ENCODE measurements at places on chromosomes 1 and 21.

DNA sequence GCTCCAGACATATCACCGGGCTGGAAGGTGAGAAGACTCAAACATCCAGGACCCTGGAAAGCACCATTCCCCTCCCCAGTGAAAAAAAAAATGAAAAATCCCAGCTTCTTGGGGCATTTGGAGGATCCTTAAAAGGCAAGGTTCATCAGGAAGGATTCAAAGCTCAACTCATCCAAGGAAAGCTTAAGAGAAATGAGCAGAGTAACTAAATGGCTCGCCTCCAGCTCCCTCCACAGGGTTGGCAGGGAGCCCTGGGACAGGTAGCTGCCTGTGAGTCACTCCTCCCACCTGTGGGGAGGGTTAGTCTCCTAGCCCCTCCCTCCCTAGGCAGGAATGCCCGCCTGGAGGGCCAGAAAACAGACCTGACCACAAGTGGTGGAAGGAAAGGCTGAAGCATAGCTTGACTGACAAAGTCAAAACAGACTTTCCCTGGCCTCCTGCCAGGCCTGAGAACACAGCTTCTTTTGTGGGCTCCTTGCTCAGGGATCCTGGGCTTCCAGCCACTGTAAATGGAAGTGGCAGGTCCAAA is 712 bp upstream of the LAMB3 start:
- DNase-seq, result peak; percentile 93

DNA sequence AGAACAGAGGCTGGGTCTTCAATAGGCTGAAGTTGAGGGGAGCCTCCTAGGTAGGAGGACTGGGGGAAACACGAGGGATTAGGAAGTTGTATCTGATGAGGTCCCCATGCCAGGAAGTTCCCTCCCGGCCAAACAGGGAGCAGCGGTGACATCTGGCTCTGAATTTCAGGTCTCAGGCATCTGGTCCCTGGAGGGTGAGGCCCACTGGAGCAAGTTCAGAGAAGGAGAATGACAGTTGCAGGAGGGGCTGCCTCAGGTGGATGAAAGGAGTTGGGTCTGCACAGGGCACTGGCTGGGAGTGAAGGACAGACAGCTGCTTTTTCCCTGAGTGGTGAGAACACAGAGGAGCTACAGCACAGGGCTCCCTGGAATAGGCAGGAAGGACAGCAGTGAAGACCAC is 9.1 kb downstream of the TMEM9 start:
- DNase-seq, result no peak

DNA sequence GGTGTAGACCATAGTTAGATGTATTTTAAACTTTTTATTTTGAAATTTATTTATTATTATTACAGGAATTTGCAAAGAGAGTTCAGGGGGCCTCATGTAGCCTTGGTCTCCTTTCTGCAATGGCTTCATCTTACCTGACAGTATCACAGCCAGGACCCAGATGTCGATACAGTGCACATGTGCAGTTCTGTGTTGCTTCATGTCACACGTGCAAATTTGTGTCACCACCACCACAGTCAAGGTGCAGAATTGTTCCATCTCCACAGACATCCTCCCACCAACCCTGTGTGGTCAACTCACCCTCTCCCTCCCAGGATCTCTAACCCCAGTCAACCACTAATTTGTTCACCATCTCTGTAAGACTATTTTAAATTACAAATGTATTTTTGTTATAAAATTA is 184.5 kb downstream of the CAMTA1 start:
- DNase-seq, result no peak

DNA sequence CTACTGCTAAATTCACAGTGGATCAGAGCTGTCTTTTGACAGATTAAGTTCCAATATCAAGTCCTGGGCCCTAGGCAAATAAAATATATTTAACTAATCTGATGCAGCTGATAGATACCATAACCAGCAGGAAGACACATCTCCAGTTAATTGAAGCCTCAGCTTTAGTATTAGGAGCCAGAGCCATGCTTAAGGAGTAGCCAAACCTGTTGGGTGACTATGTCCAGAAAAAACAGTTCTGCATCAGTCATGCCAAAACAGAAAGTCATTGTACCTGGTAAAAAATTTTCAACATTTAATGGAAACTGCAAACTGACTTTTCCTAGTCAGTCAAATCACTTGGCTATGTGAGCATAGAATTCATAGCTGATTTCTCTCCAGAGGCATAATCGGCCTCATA is 200.5 kb upstream of the RUNX1 start:
- DNase-seq, result no peak

DNA sequence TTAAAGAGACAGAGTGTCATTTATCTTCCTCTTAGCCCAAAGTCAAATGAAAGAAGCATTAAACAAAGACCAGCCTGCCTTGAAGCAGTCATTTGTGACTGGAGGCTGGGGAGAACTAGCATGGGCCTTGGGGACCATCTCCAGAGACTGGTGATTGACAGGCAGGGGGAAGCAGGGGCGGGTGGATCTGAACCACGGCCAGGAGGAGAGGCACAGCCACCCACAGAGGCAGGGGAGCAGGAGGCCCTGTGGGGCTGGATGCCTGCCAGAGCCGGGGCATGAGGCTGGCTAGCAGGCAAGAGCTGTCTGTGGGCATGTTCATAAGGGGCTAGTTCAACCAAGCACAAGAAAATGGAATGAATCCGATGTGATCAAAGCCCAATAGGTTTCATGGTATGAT is 73.9 kb downstream of the PLXNA2 start:
- peak; percentile 59 for DNase-seq

GRCh38 chr1:226310637-226311195 is 1.8 kb upstream of the LIN9 start:
- DNase-seq, result no peak

GRCh38 chr21:45463871-45464270 is 58.9 kb downstream of the COL18A1 start:
- no peak for DNase-seq

DNA sequence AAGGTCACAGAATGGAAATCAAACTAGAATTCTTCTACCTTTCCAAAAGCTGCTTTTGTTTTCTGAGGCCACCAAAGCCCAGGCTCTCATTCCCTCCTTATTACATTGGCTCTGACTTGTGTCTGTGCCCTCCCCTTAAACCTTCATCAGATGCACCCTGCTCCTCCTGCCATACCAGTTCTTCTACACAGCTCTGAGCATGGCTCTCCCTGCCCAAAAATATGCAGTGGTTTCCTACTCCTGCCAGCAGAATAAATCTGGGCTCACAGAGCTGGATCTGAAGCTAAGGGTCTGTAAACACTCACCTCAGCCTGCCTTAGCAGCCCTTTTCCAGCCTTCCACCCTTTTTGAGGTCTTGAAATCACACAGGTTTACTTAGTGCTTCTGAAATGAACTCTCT is 55.0 kb downstream of the TTC3 start:
- no peak for DNase-seq

DNA sequence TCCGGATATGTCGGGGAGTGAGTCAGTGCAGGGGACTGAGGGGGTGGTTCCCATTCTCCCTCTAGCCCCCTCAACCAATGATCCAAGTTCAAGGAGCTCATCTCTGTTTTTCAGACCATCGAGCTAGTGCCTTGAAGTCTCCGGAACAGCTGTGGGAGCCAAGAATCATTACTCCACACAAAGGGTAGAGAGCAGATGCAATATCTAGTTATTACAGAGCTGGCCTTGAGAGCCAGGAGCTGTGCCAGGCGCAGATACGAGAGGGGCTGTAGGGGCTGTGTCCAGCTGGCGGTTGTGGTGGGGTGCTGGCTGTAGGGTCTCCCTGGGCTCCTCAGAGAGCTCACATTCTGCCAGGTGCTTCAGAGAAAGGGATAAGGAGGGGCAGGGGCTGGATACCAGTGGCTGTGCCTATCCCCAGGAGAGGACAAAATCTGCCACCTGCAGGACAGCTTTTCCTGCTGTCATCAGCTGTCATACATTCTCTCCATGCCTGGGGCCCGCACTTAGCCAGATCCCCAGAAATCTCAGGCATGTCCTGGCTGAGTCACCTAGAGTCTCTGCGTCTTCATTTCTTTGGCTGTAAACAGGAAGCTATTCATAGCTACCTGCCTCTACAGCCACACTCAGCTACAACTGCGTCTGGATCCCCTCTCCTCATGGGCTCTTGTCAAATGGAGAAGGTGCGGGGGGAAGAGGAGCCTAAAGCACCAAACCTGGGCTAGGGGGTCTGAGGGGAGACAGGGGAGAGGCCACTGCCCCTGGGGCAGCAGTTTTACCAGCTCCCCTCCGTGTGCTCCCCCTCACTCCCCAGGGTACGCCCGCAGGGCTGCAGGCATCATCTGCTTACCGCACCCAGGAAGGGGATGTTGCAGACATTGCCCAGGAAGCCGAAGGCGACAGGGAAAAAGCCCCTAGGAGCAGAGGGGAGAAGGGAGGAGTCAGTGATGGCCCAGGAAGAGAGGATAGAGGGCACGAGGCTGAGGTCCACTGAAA is 2.4 kb upstream of the KISS1 start:
- DNase-seq, result no peak

DNA sequence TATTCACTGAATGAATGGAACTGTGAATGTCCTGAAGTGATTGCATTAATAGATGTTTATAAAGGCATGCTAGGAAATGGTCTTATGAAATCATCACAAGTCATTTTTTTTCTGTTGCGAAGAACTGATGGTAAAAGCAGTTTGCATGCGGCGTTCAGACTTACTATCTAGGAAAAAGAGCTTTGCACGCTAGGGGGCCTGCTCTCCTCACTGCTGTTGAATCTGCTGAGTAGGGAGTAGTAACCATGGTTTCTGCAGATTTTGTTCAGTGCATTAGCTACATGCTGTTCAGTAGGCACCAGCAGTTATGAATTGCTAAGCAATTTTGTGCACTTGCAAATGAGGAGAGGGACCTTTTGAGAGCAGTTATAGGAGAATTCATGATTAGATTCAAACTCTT is 57.9 kb downstream of the CENPF start:
- peak; percentile 91 for DNase-seq

DNA sequence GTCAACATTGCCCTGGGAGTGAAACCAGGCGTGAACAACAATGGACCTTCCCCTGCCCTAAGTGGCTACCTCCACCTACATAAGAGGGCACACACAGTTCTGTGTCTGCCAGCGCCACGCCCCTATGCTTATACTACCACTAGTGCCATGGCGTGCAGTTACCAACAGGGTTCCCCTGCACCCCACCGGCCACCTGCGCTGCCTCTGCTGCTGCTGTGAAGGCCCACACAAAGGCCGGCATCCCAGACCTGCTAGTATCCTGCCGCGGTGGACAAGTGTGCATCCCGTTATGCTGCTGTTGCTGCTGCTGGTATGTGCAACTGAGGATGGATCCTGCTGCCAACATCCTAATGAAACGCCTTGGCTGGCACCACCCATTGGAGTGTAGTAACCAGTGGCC is 75.7 kb downstream of the INTS7 start:
- no peak for DNase-seq

GRCh38 chr1:203557390-203557789 is 63.4 kb downstream of the OPTC start:
- peak; percentile 8 for DNase-seq

DNA sequence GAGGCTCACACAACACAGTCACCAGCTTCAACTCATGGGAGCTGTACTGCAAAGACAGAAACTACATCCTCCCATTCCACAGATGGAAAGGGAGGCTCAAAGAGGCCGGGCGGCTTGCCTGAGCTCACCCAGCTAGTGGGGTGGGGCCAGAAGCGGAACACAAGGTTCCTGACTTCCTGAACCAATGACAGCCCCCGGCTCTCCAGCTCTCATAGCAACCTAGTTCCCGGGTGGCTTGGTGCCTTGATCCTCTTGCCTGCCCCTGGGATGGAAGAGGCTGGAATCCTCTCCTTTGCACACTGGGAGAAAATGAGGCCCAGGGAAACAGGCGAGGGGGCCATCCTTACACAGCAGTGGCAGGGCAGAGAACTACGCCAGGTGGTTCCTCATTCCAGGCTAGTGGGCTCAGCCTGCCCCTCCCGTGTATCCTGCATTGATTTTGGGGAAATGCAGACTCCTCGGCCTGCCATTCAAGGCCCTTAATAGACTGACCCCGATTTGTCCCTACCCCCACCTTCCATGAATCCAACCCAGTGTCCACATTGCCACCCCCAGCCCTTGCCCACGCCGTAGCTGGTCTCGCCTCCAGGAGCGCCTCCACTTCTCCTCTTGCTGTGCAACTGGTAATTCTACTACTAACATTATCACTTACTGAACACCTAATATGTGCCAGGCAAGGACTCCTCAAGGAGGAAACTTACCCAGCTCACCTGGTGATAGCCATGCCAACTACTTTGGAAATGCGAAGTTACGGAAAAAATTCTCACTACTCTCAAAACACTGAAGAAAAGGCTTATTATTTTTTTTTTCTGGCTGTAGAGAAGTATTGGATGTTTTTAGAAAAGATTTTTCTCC is 5.0 kb downstream of the RAP1GAP start:
- no peak for DNase-seq

DNA sequence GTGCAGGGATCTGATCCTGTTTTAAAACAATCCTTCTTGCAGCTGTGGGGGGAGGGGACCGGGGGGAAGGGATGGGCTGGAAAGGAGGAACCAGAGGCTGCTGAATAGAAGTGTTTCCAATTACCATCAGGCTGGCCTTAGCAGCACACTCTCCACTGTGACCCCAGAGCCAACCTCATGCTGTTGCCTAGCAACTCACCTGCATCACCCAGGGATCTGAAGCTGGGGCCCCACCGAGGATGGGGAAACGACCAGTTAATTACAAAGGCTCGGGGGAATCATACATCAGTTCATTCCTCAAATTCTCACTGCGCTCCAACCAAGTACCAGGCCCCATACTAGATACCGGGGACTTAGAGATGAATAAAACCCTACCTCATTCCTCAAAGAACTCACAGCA is 11.9 kb upstream of the GPX7 start:
- no peak for DNase-seq

DNA sequence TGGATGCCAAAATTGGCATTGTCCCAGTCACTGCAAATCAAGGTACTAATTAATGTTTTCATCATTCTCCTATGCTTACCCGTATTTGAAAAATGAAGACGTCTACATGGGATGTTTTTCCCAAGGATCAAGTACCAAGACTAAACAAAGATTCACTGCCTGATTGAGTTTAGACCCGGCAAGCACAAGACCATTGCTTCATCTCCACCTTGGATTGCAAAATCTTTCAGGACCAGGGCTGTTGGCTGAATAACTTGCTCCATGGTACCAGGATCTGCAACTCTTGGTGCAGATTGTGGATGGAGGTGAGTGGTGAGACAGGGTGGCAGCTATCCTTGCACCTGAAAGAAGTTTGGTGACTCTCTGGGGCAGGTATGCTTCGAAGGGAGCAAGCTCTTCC is 122.5 kb upstream of the ETS2 start:
- no peak for DNase-seq

DNA sequence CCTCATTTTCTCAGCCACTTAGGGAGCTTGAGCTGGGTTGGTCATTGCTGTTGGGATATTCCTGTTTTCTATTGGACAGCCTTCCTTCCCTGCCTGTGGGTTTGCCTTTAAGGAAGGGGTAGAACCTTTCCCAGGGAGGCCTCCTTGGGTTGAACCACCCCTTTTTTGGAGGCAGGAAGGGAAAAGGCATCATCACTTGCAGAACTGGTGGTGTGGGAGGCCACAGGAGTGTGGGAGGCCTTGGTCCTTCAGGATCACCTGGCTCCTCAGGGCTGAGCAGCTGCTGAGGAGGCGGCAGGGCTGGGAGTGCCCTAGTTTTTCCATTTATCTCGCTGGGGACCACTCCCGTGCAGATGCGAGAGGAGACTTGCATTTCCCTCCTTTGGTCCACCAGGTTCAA is 667 bp upstream of the CYB561D1 start:
- no peak for DNase-seq

GRCh38 chr1:47696737-47697441 is 259.0 kb downstream of the FOXD2 start:
- DNase-seq, result peak; percentile 51

GRCh38 chr1:207202480-207202879 is 98.4 kb downstream of the C4BPA start:
- DNase-seq, result no peak

Data from Ammon's horn (tissue), 1 donor.